Activated CD4-positive, alpha-beta T cell treated with anti-CD3 and anti-CD28 coated beads, Interleukin-2, Interleukin-6, amounts not matched to agents 100 ng/mL and 50 ng/mL, durations not matched to agents 16 hours and 8 hours (primary cell): ENCODE measurements at places on chromosomes 1 and 21.

DNA sequence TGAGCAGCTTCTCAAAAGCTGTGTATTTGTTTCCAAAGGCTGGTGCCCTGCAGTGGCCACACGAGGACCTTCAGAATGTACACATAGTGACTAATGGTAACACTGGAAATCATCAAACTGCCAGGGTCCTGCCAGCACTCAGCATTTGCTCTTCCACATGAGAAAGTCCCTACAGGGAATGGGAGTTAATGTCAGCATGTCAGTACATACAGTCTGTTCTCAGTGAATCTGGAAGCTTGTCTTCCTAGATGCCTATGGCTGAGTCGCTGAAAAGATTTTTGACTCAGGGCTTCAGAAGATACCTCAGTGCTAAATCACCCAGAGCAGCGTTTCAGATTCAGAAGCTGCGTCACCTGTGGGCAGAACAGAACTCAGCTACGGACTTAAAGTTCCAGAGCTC, 108.2 kb downstream of the CDC7 start:
- DNase-seq = no peak

GRCh38 chr1:209443361-209443931, 140.1 kb upstream of the CAMK1G start:
- DNase-seq = no peak

DNA sequence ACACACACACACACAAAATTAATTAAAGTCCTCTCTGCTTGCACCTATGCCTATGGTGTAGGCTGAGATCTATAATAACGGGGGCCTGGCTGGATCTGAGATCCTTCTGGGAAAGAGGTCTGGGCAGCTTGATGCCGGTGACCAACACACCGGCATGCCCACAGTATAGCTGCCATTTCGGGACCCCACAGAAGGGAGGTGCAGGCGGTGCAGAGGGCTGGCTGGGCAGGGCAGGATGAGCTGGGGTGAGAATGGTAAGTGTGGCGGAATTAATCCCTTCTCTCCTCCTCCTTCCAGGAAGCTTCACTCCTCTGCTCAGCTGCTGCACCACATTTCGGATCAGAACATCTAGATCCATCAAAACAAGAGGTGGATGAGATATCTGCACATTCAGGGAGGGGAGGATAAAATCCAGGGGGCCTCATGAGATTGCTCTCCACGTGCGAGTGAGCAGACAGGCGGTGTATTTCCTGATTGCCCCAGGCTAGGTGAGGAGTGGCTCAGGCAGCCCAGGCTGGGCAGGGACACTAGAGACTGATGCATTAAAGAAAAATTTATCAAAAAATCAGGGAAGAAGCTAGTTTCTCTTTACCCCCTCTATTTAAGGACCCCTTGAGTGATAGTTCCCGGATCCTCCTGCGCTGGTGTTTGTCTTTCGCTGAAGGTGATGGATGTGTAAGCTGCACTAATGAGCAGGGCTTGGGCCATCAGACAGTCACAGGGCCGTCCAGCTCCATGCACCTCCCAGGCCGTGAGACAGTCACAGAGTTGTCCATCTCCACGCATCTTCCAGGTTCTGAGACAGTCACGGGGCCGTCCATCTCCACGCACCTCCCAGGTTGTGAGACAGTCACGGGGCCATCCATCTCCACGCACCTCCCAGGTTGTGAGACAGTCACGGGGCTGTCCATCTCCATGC, 449.9 kb downstream of the PTPRU start:
- DNase-seq = no peak

- no peak for DNase-seq
Measured at GRCh38 chr1:202362212-202362611, 13.7 kb downstream of the PPP1R12B start.

DNA sequence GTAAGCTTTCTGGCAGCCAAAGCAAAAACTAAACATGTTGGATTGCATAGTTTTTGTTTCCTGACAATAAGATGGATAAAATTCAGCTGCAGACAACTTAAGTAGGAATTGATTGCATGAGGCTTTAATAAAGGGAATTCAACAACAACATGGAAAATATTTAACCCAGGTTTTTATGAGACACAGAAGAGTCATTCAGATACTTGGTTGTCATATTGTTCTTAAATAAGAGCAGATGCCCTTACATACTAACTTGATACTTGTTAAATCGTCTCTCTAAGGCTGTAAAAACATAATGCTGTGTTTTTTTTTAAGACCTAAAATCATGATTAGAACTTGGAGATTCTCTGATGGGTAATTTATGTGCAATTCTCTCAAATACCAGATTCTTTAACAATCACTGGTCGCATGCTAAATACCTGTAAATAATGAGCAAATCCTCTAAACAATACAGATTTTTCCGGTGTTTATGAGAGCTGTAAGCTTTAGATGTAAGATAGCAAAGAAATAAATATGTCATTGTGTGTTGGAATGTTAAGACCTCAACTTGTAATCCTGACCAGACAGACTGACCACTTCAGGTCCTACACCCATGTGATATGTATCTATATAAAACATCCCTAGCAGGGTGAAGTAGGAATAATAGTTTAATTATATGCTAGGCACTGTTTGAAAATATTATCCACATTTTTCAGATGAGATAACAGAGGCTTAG, 37.8 kb upstream of the CD34 start:
- no peak for DNase-seq

GRCh38 chr1:231065510-231066241, 25.6 kb upstream of the FAM89A start:
- DNase-seq = no peak

DNA sequence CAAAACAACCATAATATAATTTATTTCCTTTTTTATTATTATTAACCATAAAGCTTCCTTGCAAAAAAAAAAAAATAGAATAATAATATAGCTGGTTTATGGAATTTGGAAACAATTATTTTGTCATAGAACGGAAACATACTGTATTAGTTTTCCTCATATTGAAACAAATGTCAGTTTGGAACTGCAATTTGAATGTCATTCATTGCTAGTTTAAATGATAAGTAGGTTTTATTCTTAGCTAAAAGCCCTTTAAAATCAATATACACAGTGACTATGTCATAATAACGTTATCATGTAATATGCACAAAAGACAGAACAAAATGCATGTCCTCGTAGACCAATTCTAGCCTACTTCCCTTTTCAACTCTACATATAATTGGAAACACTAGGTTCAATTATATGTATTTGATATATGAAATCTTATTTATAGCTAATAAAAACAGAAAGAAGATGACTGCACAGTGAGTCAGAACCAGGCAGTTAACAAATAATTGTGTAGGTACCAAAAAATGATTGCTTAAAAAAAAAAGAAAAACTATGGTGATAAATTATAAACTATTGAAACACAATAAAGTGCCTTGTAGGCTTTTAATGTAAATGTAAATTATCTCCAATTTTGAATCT, 85.2 kb upstream of the EXO1 start:
- no peak for DNase-seq

- DNase-seq = peak; percentile 79
Measured at GRCh38 chr1:201559679-201560162, 20.8 kb downstream of the NAV1 start.

DNA sequence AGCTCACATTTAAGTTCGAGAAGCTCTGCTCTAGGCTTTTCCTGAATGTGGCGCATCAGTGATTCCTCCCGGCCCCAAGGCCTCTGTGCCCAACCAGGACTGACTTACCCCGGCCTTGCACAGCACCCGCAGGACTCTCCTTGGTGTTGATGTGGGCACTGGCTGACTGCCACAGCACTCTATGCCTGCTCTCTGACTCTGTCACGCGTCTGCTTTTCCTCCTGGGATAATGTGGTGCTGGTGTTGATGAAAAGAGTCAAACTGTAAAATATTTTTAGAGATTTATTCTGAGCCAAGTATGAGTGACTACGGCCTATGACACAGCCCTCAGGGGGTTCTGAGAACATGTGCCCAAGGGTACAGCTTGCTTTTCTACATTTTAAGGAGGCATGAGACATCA, 15.5 kb upstream of the SLC2A5 start:
- DNase-seq = no peak

DNA sequence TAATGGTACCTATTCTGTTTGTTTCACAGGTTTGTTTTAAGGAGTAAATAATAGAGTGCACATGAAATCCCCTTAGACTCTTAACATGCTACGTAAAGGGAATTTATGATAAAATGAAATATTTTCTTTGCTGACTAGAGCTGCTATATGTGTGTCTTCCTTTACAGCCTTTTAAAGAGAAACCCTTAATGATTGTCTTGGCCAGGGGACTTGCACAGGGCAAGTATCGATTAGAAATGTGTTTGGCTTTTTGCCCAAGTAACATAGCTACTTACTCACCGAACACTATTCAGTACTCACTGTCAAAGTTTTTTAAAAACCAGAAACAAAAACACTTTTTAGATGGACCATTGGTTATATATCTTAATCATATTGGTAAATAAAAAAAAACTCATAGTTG, 71.3 kb upstream of the KIAA1614 start:
- DNase-seq = no peak

- DNase-seq = no peak
Measured at GRCh38 chr21:31457675-31458074, 113.6 kb upstream of the TIAM1 start.

DNA sequence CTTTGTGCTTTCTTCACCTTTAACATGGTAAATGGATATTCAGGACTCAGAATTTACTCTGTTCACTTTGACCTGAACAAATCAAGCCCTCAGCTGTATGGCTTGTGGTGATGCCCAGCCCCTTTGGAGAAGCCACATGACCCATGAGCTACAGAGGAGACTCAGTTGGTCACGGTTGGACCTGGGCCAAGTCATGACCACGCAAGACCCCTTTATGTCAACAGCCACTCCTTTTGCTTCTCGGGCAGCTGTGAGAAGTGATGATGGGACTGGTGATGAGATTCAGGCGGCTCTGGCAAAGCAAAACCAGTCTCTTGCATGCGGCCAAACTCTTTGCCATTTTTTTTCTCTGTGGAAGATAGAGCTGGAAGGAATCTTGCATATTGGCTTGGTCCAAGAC, 96.5 kb upstream of the AJAP1 start:
- no peak for DNase-seq
